ENCODE measurements at places on chromosomes 3 and 15. TPM values are rescaled to one million over a fixed set of nuclear protein-coding genes. Genes with fewer than 3 reads are reported as not detected.

CHSY1 gene
- total RNA-seq, result 22.2 TPM

MYRIP gene
- total RNA-seq, result not detected

OR5K2 gene
- total RNA-seq, result not detected

C15orf62 gene
- 0.73 TPM for total RNA-seq

ISLR2 gene
- not detected for total RNA-seq

ACTC1 gene
- total RNA-seq, result not detected

CLDN18 gene
- total RNA-seq, result under 0.01 TPM
